Stimulated activated CD8-positive, alpha-beta memory T cell treated with anti-CD3 and anti-CD28 coated beads, Interleukin-4, amount 100 ng/mL, for 1 hour (primary cell): ENCODE measurements at places on chromosomes 7 and 10.

DNA sequence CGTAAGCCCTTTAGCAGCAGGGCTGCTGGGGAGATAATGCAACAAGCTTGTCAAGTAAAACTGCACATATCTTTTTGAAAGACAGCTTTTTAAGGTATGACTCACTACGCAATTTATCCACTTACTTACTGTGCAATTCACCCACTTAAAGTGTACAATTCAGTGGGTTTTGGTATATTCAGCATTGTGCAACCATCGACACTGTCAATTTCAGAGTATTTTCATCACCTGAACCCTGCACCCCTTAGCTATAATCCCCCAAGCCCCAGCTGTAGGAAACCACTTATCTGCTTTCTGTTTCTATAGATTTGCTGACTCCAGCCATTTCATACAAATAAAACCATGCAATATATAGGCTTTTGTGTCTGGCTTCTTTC is 168.0 kb downstream of the PTPN20 start:
- DNase-seq: no peak

DNA sequence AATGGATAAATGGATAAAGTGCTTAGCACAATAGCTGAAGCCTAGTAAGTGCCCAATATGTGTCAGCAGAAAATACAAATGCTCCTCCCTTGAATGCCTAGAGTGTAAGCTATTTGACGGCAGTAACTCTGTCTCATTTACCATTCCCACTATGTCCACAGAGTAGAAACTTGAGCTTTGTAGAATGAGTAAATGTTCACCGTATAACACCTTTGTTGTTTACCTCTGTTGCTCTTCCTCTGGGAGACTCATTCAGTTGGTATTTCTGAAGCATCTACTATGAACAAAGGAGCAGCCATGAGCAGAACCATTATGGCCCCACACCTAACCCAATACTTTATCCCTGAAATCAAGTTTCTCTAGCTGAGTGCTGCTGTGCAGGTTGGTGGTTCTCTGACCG is 8.4 kb upstream of the SLC16A12 start:
- no peak for DNase-seq

GRCh38 chr10:28793482-28793881 is 116.2 kb downstream of the BAMBI start:
- DNase-seq: no peak

- DNase-seq: no peak
These were observed 71.2 kb downstream of the DNMBP start for GRCh38 chr10:99938563-99938962.

GRCh38 chr7:40826411-40827221 is 691.8 kb downstream of the SUGCT start:
- DNase-seq: no peak
